Kidney epithelial cell (primary cell): ENCODE measurements at places on chromosomes 13 and 19.

GRCh38 chr19:45100846-45101252 is 7.9 kb downstream of the PPP1R37 start:
- DNase-seq = no peak

GRCh38 chr13:80655778-80656511 is 315.0 kb upstream of the SPRY2 start:
- no peak for DNase-seq

DNA sequence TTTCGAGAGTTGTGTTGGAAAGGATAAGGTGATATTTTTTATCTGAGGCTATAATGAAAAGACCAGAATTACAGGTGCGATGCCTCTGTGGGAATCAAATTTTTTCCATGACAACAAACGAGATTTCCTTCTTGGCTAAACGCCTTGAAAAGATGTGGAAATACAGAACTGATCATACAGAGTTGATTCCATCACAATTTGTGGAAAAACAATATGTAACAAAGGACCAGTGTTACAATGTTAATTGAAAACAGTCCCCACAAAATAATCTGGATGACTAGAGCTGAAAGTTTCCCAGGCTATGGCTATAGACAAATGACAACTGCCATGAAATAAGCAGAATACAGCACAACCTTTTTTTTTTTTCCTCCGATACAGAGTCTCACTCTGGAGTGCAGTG is 628.9 kb downstream of the DIAPH3 start:
- no peak for DNase-seq

GRCh38 chr19:7331446-7331845 is 17.3 kb upstream of the ARHGEF18 start:
- no peak for DNase-seq

DNA sequence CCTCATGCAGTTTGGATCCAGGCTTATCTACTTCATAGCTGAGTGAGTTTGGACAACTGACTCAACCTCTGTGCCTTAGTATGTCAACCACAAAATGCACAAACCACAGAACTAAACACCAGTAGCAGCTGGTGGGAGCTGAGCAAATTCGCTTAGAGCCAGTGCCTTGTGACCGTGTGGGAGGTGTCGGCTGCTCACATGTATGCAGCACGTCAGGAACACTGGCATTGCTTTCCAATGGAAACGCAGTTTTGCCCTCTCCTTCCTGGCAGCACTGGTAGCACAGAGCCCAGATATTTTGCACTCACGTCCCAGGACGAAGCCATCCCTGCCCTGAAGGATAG is 8.3 kb upstream of the NTN5 start:
- peak; percentile 96 for DNase-seq

GRCh38 chr19:7505288-7505681 is 10.6 kb upstream of the ZNF358 start:
- no peak for DNase-seq
